ENCODE measurements at places on chromosomes 4 and X.

GRCh38 chr4:183770906-183771305 is 111.8 kb downstream of the TRAPPC11 start:
- no peak for DNase-seq

- no peak for DNase-seq
Observed at GRCh38 chr4:117755438-117755837, 278.8 kb upstream of the NDST3 start.

DNA sequence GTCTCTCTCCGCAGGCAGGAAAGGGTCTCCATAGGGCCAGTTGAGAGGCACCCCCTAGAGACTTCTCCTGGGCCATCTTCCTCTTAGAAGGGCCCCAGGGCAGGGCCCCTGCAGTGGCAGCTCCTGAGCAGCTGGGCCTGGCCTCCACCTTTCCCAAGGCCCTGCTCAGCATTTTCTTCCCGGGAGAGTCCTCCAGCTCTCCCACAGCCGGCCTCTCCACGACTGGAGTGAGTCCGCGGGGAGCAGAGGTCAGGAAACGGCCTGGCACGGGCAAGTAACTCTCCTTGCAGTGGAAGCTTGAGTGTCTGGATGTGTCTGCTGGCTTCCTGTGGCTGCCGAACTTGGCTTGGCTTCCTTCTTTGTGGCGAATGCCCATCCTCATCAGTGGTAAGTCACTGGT is 1.6 kb upstream of the LOC101059915 start:
- DNase-seq: no peak

DNA sequence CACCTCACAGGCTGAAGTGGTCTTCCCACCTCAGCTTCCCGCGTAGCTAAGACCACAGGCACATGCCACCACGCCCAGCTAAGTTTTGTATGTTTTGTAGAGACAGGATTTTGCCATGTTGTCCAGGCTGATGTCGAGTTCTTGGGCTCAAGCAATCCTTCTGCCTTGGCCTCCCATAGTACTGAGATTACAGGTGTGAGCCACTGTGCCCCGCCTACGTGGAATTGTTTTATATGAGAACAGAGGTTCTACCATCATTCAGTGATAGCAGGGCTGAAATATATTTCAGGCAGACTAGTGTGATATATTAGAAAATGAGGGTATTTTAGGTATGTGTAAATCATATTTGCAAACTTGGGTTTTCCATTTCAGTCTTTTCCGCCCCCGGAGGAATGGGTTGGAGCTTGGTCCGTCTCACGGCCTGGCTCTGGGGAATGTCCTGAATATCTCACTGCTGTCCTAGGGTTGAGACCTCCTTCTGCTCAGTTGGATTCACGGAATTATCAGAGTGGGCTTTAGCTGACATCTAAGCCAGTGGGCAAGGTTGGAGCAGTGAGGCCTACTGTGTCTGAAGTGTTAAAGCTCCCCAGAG is 19.9 kb downstream of the NSD2 start:
- no peak for DNase-seq

DNA sequence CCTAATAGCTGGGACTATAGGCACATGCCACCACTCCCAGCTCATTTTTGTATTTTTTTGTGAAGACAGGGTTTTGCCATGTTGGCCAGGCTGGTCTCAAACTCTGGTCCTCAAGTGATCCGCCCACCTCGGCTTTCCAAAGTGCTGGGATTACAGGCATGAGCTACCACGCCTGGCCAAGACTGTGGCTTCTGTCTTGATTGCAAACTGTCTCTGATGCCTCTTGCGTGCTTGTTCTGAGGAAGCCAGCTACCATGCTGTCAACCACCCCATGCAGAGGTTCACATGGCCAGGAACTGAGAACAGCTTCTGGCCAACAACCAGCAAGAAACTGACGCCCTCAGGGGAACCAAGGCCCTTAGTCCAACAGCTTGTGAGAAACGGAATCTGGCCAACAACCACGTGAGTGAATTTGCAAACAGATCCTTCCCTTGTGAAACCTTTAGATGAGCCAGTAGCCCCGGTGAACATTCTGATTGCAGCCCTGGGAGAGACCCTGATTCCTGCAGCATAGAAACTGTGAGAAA is 71.2 kb downstream of the SUPT20HL2 start:
- DNase-seq: no peak

DNA sequence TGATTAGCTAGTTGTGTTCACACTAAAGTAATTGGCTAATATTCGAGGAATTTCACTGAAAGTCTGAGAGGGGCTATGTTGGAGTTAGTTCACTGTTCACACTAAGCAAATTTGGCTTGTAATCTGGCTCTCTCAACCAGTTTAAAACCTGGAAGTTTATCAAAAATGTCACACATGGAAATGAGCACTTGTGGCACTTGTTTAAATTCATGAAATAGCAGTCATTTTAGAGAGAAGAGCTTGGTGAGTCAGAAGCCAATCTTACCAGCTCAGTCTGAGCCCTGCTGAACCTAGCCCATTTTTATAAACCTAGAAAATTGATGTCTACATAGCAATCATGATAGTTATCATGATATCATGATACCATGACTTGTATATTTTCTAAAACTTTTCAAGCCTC is 90.7 kb upstream of the JADE1 start:
- no peak for DNase-seq

GRCh38 chrX:72003811-72004750 is 93.4 kb downstream of the NHSL2 start:
- no peak for DNase-seq

DNA sequence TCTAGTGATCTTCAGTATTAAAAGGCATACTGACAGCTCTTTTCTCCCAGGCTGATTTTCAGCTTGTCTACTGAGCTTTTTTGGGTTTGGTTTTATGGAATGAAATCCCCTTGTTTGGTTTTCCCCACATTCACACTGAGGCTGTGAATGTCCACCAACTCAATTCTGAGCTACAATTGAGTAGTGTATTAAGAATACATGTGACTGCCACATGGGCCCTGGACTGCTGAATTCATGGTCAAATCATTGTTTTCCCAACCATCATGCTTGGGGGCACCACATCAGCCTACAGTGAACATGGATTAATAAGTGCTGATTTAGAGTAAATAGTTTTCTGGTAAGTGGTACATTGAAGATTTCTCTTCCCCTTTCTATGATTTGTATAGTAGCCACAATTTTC is 32.4 kb downstream of the RTL9 start:
- DNase-seq: no peak

DNA sequence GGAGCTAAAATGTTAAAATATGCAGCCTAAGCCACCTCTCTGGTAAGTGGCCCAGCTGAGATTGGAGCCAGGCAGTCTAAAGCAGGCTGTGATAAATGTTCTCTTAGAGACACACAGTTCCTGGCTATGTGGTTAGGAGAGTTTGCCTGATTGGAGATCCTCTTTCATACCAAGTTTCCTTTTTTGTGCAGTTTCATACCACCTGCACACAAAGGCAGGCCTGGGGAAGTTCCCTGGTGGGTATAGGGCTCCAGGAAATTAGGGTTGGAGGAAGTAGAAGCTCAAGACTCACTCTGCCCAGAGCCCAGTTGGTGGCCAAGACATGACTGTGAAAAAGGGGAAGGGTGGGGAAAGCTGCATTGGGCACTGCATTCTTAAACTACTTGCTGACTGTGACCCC is 16.9 kb downstream of the CYBB start:
- DNase-seq: no peak

DNA sequence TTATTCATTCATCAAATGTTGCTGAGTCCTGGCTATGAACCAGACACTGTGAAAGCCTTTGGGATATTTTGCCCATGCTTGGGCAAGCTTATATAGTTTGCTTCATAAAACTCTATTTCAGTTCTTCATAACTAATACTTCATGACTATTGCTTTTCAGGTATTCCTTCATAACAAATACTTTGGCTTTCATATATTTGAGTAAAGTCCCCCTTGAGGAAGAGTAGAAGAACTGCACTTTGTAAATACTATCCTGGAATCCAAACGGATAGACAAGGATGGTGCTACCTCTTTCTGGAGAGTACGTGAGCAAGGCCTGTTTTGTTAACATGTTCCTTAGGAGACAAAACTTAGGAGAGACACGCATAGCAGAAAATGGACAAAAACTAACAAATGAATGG is 1.7 kb upstream of the AFP start:
- DNase-seq: no peak

- DNase-seq: no peak
Observed at GRCh38 chr4:89284020-89284424, 23.6 kb downstream of the GPRIN3 start.

- no peak for DNase-seq
Observed at GRCh38 chr4:187414716-187415115, 580.9 kb upstream of the ZFP42 start.

DNA sequence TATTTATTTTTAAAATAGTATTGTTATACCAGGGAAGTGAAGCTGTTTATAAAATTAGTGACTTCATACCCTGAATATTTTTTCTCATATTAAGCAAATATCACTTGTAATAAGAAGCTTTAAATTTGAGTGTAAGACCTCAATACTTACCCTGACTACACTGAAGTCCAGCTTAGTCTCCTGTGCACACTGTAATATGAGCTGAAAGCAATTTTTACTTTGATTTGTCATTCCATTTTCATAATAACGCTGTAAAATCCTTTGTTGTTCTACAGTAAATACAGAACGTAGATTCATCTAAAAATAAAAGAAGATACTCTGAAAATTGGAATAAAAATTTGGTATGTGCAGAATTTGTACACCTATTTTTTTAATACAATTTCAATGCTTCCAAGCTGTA is 27.2 kb downstream of the HDX start:
- DNase-seq: no peak

DNA sequence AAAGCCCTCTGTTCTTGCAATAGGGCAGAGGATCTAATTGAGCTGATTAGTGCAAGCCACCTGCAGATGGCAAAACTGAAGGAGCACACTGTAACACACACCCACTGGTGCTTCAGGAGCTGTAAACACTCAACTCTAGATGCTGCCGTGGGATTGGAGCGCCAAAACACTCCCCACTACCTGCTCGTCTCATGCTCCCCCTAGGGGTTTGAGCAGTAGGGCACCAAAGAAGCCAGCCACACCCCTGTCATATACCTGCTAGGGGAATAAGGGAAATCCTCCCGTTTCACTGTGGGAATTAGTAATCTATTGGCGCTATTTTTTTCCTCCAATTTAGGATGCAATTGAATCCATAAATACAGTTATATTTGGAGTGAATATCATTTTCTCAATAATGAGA is 360.2 kb downstream of the GLUD2 start:
- DNase-seq: no peak

DNA sequence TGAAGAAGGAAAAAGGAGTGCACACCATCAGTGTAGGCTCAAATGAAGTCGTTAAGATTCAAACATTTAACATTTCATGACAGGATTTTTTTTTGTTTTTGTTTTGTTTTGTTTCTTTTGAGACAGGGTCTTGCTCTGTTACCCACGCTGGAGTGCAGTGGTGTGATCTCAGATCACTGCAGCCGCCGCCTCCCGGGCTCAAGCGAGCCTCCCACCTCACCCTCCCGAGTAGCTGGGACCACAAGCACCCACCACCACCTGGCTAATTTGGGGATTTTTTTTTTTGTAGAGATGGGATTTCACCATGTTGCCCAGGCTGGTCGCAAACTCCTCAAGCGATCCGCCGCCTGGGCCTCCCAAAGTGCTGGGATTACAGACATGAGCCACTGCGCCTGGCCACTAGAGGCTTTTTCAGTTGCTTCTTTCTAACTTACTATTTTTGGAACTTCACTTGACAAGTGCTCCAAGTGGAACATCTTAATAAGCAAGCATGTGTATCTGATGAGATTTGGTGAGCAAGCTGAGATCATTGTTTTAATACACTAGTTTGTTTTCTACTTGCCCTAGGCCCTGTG is 78.9 kb upstream of the CNKSR2 start:
- DNase-seq: no peak

DNA sequence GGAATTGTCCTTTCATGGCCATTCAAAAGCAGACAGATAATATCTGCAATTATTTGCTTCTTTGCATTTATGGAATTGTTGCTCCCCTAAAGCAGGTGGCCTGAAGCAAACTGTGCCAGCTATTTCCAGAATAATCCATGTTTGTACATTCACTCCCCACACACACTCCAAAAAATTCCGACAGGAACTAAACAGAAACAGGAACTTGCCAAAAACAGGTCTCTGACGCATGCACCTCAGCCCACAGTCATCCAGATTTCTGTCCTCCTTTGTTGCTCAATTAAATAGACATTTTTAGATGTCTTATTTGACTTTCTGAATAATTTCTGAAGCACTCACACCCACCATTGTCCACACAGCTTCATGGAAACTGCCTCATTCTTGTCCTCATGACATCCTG is 71.5 kb upstream of the EDNRA start:
- no peak for DNase-seq

- DNase-seq: no peak
Observed at GRCh38 chrX:134526399-134526798, 66.4 kb downstream of the HPRT1 start.

GRCh38 chrX:80749404-80749803 is 60.3 kb downstream of the BRWD3 start:
- no peak for DNase-seq

GRCh38 chrX:146054311-146054710 is 236.7 kb downstream of the SLITRK2 start:
- no peak for DNase-seq

DNA sequence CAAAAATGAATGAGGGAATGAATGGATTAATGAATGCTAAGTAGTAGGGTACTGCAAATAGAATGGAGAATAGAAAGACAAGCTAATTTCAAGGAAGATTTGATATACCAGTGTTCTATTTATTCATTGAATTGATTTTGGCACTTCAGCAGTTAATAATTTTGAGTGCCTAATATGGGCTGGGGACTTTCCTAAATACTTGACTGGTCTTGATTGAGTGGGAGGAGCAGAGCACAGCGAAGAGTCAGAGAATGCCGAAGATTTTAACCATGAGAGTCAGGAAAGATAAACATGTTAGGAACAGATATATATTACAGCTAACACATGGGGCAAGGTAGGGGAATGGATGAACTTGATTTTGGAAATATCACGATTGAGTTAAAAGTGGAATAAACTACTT is 10.6 kb downstream of the IL15 start:
- DNase-seq: no peak

GRCh38 chrX:70042399-70043371 is 7.1 kb downstream of the AWAT2 start:
- DNase-seq: no peak

GRCh38 chr4:3269105-3269927 is 20.4 kb downstream of the MSANTD1 start:
- DNase-seq: no peak

DNA sequence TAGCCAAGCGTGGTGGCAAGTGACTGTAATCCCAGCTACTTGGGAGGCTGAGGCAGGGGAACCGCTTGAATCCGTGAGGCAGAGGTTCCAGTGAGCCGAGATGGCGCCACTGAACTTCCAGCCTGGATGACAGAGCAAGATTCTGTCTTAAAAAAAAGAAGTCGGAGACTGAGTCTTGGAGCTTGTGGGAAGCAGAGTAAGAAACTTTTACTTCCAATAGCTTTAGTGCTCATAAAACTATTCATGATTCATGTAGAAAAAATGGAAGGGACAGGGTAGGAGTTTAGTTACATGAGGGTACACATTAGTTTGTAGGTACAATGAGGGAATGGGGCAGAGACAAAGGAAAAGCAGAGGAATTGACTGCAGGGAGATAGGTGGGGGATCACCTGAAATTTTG is 19.3 kb downstream of the RAP2C start:
- no peak for DNase-seq
